ENCODE measurements at places on chromosomes 5 and 9.

- no peak for DNase-seq
Measured at GRCh38 chr9:122053567-122054350, 39.3 kb downstream of the TTLL11 start.

DNA sequence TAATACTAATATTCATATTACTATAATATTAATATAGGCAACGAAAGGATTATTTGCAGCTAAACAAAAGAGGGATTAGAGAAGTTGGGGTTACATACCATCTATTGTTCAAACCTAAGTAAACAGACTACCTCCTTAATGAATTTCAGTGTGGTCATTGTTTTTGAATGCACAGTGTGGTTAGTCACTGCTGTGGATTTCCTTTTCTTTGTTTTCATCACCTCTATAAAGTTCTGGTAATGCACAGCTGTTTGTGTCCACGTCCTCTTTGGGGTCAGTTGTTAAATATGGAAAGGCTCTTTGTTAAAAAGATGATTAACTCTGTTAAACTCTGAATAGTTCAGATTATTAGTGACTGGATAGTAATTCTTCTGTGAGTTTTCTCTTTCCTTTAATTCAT is 233.6 kb downstream of the MAST4 start:
- no peak for DNase-seq

GRCh38 chr5:150164211-150164980 is 2.2 kb upstream of the CDX1 start:
- no peak for DNase-seq

DNA sequence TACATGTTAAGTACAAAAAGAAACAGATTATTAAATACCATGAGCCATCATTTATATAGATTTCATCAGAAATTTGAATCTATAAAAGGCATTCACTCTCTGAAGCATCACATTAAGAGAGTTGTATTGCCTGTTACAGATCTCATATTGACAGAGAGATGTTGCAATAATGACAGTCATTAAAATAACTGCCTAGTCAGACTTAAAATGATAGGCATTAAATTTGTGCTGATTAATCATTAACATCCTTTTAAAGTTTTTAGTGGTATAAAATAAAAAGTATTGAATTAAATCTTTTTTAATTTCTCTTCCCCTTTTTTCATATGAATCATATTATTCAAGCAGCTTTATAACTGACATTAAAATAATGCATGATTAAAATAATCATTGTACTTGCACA is 404.9 kb upstream of the FAM174A start:
- DNase-seq, result no peak

- DNase-seq, result no peak
Measured at GRCh38 chr5:53357439-53357838, 123.0 kb upstream of the FST start.

DNA sequence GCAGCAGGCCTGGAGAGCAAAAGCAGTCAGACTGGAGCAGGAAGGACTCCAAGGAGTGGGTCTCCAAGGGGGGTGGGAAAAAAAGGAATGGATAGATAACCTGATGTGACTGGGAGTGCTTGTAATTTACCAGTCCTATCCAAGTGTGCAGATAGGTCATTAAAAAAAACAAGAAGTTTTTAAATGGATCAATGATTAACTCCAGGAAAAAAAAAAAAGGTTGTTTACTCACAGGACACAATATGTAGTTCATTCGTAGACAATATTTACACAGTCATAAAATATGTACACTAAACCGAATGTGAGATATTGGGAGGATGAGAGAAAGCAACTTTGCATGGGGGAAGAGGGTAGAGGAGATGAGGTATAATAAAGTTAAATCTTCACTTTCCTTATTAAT is 20.4 kb downstream of the ZBTB5 start:
- DNase-seq, result no peak

GRCh38 chr5:37966871-37967270 is 127.0 kb upstream of the GDNF start:
- DNase-seq, result no peak

Measured in NCI-H510A treated with DMSO at 0.1 percent for 48 hours (cell line).